ENCODE measurements at places on chromosomes 7 and 10.

DNA sequence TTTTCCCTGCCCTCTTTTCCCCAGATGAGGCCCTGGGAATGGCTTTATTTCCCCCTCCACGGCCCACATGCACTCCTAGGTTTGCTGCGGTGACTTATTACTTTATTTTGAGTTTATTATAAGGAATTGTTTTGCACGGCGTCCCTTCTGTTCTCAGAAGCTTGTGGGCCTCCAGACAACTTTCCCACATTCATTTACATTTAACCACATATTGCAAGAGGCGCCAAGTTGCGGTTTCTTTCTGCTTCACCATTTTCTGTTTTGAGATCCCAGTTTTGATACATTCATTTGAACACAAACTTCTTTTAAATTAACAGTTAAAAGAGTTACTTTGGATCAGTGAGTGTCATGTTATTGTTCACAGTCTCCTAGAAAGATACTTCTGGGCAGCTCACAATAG lies 532.5 kb upstream of the MGMT start:
- DNase-seq, result no peak

DNA sequence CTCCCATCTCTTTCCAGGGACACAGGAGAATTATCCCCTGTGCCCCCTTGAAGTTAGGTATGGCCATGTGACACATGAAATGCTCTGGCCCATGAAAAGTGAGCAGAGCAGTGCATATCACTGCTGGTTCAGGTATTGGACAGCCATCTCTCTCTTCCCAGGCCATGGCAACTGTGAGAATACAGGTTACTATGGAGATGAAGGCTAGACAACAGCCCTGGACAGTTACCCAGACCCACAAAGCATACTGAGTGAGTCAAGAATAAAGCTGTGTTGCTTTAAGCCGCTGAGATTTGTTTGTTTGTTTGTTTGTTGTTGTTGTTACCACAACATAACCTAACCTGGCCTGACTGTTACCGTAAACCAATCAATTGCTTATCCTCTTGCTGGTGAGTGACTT lies 722.3 kb downstream of the KCNMA1 start:
- no peak for DNase-seq

DNA sequence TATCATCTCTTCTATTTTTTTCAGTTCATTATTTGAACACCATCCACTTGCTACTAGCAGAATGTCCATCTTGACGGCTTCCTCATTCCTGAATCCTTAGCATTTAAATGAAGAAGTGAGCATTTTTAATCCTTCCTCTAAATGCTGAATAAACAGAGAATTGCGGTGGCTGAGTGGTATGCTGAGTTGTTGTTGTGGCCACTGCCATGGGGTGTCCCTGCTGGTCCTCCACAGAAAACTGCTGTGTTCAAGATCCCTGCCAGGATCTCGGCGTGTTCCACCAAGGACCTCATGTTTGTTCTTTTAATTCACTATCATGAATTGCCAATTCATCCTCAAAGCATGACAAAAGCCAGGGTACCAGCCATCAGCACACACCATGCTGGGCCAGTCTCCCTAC lies 48.9 kb upstream of the HABP2 start:
- DNase-seq, result no peak

DNA sequence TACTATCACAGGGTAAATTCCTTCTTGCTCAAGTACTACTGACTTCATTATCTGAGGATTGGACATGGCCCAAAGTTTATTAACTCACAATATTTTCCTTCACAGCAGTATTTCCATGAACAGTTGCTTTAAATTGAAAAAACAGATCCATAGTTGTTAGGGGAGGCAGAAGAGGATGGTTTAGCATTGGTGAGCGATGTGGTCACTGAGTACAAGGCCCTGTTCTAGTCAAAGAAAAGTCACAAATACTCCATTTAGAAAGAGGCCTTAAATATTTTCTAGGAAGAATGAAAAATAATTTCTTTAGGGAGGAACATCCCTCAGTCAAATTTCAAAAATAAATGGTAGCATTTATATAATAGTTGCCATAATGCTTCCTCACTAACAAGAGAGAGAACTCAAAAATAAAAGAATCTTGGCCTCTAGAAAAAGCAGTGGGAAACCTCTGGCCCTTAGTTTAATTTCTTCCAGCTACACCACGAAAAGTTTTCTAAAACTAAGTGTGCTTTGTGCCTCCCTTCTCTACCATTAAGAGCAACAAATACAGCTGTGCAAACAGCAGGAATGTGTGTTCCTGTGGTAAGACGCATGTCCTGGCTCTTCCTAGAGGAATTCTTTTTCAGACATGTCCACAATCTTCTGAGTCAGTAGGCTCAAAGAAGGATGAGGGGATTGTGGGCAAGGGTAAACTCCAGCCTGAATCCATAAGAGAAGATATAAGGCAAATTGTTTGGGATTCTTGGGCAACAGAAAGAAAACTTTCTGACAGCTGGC lies 105.7 kb downstream of the HOXA1 start:
- no peak for DNase-seq

GRCh38 chr10:108872854-108873253 lies 1050.5 kb downstream of the XPNPEP1 start:
- no peak for DNase-seq

DNA sequence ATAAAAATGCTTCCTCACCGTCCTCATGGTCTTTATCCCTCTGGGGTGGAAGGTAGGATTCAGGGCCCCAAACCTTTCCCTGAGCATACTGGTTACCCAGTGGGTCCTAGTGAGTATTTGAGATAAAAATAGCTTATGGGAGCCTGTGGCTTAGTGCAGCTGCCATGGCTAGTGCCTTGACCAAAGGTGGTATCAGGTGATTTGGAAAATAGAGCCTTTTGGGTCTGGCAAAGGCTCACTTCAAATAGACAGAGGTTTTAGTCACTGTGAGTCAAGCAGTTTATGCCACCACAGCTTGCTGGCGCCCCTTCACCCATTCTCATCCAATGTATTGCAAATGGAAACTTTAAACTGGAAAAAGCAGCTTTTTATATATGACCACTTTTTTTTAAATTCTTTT lies 30.4 kb downstream of the PLAU start:
- no peak for DNase-seq

DNA sequence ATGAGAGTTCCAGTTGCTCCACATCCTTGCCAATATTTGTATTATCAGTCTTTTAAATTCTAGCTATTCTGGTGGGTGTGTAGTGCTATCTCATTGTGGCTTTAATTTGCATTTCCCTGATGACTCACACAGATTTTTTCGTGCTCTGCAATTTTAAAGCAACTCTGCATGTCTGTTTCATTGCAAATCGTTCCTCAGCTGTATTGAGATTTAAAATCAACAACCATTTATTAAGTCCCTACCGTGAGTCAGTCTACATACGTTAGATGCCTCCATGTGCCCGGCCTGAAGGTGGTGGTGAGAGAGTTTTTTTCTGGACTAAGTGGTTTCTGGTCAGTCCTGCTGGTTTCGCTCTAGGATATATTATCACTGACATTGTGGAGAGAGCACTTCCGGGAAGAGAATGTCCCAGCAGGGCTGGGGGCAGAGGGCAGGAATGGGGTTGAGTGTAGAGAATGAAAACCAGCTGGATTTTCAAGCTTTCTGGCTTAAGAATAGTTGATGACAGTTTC lies 8.4 kb upstream of the HYCC1 start:
- DNase-seq, result no peak

- DNase-seq, result no peak
Measured at GRCh38 chr7:106679153-106679931, 18.4 kb upstream of the CCDC71L start.

DNA sequence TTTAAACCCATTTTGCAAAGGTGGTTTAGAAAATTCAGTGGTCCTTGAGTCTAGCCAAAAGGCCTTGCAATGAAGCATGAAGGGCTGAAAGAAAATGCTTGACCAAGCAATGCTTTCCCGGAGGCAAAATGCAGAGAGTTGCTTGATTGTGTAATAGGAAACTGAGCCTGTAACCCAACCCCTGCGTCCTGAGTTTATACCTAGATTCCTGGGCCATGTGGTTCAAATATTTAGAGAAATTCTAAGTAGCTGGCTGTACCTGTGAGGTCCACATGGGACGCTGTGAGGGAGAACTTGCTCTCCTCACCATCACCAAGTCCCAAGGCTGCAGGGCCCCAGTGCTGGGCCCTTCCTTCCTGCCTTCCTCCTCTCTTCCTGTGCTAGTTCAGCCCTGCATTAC lies 45.7 kb downstream of the CXCL12 start:
- DNase-seq, result no peak

DNA sequence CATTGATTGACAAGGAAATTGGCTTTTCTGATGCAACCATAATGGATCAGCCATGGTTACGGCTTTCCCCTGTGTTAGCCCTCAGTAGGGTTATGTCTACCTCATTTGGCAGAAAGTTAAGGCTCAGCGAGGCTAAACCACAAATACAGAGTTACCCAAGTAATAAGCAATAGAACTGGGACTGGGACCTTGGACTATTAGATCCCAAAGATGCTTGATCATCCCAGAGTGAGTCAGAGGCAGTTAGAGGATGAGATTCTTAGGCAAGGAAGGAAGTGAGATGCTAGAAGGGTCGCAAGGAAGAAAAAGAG lies 401.4 kb downstream of the TNS3 start:
- DNase-seq, result no peak

DNA sequence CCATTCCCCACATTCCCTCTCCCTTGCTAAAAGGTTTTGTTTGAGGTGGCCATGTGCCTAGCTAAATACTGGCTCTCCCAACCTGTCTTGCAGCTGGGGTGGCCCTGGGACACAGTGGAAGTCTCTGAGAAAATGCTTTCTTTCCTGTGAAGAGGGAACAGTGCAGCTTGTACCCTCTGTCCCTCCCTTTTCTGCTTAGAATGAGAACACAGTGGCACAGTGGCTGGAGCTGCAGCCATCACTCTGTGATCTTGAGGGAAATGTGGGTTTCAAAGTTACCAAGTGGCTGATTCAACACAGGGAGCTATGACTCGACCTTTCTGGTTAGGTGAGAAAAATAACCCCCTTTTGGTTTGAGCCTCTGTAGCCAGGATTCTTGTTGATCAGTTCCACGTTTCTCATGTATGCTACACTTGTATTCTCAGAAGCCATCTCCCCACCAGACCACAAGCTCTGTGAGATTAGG lies 62.7 kb upstream of the CARD11 start:
- no peak for DNase-seq

GRCh38 chr7:28937619-28938018 lies 20.5 kb downstream of the TRIL start:
- no peak for DNase-seq

GRCh38 chr7:117218700-117219099 lies 104.2 kb downstream of the WNT2 start:
- DNase-seq, result no peak

GRCh38 chr10:116437076-116437692 lies 9.5 kb downstream of the PNLIPRP3 start:
- no peak for DNase-seq

DNA sequence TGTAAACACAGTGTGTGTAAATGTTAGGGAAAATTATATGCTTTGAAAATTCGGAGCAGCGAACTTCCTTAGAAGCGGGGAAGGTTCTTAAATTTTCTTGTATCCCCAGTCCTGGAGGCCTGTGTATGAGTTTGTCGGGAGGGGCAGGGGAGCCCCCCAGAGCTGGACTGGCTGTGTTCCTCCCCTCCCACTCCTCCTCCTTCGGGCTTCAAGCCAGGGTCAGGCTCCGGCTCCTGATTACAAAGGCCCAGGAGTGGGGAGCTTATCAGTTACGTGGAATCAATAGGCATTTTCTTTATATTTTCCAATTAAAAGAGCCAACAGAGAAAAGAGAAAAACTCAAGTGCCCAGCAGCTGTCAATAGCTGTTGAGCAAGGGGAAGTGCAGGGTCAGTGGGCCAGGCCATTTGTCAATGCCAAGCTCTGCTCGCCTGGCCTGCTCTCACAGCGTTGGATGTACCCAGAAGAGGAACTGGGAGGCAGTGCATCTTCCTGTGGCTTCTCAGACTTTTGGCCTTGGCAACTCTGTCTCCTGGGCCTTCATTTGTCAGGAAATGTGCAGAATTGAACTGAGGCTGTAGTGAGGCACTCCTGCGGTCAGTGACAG lies 156.9 kb upstream of the PCBD1 start:
- no peak for DNase-seq

GRCh38 chr7:108290459-108291151 lies 160.4 kb upstream of the LAMB4 start:
- no peak for DNase-seq

DNA sequence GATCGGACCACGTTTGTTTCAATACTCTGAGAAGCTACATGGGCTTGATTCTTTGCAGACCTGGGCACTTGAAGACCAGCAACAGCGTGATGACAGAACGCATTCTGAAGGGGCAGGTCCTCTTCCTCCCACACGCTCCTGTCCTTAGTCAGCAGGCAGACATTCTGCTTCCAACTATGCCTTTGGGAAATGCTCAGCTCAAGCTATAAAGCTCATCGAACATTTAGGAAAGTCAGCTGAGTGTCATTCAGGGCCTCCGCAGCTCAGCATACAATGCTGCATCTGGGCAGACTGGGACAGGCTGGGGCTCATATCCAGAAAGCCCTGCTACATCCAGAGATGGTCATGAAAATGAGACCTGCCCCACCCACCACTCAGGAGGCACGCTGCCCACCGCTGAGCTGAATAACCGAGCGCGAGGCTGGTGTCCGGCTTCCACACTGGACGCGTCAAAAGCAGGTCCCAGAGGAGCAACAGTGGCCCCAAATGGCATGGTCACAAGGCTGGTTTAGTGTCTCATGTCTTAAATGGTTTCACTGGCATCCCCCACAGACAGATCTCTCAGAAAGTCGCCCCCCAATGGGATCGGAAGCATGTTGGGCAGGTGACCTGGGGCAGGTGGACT lies 274.0 kb downstream of the DNAJB6 start:
- no peak for DNase-seq

GRCh38 chr7:149859876-149860275 lies 13.9 kb upstream of the ATP6V0E2 start:
- DNase-seq, result no peak

GRCh38 chr7:90709501-90710465 lies 113.7 kb downstream of the CDK14 start:
- DNase-seq, result no peak

- no peak for DNase-seq
Measured at GRCh38 chr7:34298492-34299013, 359.5 kb upstream of the NPSR1 start.

- no peak for DNase-seq
Measured at GRCh38 chr7:100380196-100380595, 6.9 kb downstream of the PILRA start.

DNA sequence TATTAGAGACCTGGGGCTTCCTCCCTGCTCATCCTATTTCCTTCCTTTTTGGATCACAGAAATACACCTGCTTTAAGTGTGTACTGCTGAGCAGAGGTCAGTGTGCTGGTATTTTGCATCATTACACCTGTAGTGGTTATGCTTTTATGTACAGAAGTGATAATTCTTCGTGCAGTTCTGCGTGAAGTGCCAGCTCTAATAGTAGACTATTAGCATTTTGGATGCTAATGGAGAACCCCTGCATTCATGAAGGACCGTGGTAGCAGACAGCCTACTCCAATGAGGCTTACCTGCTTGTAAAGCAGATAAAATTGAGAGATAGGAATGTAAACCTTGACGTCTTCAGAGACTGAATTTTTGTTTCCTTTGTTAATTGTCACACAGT lies 114.3 kb downstream of the CDK14 start:
- no peak for DNase-seq

- no peak for DNase-seq
Measured at GRCh38 chr7:111527545-111527944, 34.7 kb downstream of the IMMP2L start.

- no peak for DNase-seq
Measured at GRCh38 chr7:110938165-110938564, 152.8 kb upstream of the LRRN3 start.

- DNase-seq, result no peak
Measured at GRCh38 chr10:11242443-11243387, 225.0 kb downstream of the CELF2 start.

All from CD8-positive, alpha-beta memory T cell (primary cell).